ENCODE measurements at places on chromosomes 6 and 20.

- DNase-seq = no peak
These were observed 166.9 kb upstream of the RNF24 start for GRCh38 chr20:4181956-4182945.

- DNase-seq = no peak
These were observed at the start of gene LKAAEAR1 for GRCh38 chr20:64083804-64084684. Gene LKAAEAR1 (minus strand): TSS chr20:64084398. CDS start chr20:64084219, 179 bp downstream.

GRCh38 chr6:112017169-112017568 is 36.7 kb upstream of the CCN6 start:
- DNase-seq = no peak

GRCh38 chr6:134585517-134585873 is 267.6 kb upstream of the SGK1 start:
- no peak for DNase-seq

DNA sequence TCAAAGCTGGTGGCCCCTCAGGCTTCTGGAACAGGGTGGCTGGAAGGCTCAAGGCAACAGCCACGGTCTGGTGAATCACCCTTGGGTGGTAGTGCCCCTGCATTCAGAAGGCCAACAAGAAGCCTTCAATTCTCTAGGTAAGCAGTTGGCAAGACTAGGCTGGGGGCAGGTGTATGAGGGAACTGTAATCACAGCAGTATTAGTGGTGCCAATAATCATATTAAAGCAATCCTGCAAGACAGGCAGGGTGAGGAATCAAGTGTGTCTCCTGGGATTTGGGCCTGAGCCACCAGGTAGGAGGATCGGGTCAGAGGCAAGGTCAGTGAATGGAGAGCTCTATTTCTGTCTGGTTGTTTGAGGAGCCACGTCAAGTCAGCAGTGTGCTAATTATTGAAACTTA is 24.9 kb upstream of the SCUBE3 start:
- no peak for DNase-seq

- no peak for DNase-seq
These were observed 1.3 kb upstream of the CST9L start for GRCh38 chr20:23569570-23569969.

GRCh38 chr20:63172726-63173125 is 43.2 kb downstream of the YTHDF1 start:
- no peak for DNase-seq

DNA sequence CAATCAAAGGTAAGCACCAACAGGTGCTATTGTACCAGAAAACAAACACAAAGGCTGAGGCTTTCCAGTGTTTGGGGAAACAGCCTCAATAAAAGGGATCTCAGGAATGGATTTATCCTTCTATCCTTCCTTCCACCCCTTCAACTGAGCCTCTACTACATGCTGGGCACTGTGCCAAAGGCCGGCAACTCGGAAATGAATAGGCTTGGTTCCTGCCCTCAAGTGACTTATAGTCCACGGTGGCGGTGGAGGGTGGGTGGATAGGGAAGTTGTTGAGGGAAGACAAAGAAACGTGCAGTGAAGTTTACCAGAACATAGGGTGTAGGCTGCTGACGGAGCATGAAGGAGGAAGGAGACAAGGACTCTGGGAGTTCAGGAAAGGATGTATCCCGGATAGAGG is 73.4 kb upstream of the TAB2 start:
- DNase-seq = no peak

- DNase-seq = no peak
These were observed 4.0 kb downstream of the ZSWIM3 start for GRCh38 chr20:45861221-45862075.

DNA sequence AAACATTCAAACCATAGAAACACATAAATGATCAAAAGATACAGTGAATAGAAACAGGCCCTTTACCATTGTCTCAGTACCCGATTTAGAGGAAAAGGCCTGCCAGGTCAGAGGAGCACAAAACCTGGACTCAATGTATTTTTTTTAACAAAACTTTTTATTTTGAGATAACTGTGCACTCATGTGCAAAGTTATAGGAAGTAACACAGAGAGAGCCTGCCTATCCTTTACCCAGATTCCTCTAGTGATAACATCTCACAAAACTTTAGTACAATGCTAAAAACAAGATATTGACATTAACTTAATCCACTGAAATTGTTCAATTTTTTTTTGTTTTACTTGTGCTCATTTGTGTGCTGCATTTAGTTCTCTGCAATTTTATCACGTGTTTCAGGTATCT is 36.8 kb upstream of the SAMD3 start:
- DNase-seq = no peak

- DNase-seq = no peak
These were observed 13.0 kb downstream of the PIM1 start for GRCh38 chr6:37182736-37183590.

DNA sequence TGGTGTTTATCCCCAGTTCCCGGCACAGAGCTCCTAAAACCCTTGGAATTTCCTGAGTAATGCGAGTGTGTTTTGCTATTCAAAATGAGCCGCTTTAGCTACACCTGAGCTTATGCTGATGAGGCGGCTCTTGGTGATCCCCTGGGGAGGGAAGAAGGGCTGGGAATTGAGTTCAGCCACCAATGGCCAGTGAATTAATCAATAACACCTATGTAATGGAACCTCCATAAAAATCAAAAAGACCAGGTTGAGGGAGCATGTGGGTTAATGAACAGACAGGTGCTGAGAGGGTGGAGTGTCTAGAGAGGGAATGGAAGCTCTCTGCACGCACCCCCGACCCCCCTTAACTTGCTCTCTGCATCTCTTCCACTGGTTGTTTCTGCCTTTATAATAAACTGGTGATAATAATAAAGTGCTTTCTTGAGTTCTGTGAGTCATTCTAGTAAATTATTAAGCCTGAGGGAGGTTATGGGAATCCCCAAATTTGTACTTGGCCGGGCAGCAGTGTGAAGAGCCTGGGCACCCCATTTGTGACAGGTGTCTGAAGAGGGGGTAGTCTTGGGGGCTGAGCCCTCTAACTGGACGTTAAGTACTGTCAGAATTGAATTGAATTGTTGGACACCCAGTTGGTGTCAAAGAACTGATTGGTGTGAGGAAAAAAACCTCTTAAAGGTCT is 24.6 kb upstream of the SERPINB1 start:
- DNase-seq = no peak

DNA sequence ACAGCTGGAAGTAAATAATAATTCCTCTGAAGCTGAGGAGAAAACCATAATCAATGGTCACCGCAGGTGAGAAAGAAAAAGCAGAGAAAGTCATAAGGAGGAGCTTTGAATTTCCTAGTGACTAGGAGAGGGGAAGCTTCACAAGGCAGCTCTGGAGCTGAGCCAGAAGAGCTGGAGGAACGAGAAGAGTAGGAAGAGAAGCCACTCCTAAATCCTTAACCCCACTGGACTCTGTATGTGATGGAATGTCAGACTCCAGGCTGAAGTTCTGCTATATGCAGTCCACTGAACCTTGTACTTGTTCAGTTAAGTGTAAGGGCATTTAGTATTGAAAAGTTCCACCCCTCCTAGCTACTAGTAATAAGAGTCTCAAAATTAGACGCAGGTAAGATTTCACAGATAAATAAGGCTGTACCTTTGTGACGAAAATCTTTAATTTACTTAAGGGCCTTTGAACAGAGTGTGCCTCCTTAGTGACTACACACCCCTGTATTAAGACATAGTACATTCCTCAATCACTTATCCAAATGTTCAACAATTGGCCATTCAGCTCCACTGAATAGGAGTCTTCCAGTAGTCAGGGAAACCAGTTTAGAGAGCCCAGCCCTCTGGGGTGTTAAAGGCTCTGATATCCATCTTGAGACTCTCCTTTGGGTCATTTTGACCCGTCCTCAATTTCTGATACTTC is 71.4 kb upstream of the UFL1 start:
- DNase-seq = no peak

GRCh38 chr6:89729818-89730217 is 89.8 kb downstream of the MDN1 start:
- DNase-seq = no peak

GRCh38 chr6:168877821-168878282 is 375.8 kb downstream of the THBS2 start:
- no peak for DNase-seq

DNA sequence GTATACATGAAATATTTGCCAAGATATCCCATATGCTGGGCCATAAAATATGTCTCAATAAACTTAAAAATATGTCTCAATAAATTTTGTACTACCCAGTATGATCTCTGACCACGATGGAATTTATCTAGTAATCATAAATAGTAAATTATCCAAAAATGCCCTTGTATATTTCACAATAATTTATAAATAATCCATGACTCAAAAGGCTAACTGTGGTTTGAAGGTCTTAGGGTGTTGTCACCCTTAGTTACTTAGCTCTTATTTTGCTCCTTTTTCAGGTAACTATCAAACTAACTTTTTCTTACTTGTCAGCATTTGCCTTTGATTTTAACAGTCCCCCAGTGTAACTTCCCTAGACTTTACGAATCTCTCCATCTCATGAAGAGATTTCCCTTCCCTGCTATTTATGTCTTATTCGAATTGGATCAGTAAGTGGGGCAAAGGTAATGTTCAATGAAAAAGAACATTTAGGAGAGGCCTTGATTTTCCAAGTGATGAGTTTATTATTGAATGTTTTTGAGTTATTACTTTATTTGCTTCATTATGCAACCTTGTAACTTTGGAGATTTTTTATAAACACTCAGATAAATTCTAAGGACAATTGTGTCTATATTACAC is 109.0 kb upstream of the THBS2 start:
- no peak for DNase-seq

DNA sequence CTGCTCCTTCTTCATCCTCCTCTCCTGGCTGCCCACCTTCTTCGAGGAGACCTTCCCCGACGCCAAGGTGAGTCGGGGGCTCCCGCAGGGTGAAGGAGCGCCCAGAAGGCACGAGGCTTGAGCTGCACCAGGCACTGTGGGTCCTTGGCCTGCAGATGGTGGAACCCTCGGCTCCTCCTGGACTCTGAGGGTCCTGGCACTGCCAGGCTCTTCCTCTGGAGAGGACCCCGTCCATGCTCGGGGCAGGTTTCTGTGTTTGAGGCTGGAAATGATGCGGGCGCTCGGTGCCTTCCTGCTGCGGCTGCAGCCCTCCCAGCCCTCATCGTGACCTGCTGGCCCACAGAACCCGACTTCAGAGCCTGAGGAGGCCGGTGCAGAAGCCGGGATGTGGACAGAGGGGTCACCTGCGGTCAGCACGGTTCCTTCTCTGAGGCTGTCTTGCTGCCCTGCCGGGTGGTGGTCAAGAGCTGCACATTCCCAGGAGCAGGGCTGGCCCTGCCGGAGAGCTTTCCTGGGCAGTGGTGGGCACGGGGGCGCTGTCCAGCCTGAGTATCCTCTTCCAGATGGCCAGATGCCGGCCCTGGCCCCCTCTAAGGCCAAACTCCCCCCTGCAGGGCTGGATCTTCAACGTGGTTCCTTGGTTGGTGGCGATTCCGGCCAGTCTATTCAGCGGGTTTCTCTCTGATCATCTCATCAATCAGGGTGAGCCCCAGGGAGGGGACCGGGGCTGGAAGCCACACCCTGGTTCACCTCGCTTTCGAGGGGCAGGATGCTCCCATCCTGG is 11.3 kb downstream of the SLC17A9 start:
- DNase-seq = no peak

DNA sequence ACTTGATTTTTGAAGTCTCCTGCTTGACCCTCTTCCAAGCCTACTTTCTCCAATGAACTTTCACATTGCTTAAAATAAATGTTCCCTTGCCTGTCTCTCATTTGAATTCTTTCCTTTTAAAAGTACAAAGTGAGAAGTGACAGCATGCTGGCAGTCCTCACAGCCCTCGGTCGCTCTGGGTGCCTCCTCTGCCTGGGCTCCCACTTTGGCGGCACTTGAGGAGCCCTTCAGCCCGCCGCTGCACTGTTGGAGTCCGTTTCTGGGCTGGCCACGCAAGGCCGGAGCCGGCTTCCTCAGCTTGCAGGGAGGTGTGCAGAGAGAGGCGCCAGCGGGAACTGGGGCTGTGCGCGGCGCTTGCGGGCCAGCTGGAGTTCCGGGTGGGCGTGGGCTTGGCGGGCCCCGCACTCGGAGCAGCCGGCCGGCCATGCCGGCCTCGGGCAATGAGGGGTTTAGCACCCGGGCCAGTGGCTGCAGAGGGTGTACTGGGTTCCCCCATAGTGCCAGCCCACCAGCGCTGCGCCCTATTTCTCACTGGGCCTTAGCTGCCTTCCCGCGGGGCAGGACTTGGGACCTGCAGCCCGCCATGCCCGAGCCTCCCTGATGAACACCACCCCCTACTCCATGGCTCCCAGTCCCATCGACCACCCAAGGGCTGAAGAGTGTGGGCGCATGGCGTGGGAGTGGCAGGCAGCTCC is 31.9 kb downstream of the SERPINB6 start:
- no peak for DNase-seq

DNA sequence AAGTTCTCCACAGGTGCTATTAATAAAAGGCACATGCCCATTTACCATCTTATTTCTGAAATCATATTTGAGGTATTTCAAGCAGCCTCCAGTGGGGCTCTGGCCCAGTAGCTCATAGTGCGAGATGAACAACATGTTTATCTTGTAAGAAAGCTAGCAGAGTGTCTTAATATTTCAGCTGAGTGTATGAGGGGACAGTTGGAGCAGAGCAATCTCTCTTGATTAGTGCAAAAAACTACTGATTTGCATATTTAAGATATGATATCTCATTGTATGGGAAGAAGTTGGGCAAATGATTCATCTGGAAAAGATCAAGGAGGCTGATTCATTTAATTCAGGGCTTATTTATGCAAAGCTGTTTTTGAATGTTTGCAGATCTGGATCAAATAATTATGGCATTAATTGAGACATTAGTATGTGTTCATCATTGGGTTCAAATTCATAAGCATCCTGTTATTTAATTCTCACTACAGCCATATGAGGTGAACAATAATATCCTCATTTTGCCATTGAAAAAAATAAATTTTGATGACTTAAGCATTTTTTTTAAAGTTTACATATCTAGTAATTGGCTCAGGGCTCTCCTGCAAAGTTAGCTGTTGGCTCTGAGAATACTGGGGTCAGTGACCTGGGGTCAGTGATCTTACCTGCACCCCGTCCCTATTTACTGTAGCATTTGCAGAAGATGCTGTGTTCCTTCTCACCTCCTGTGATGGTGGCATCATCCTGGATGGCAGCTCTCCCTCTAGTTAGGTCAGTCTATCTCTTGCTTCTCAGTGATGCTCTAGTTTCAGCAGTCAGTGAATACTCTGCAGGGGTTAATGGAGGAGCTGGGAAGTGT is 24.1 kb upstream of the GCLC start:
- no peak for DNase-seq

- DNase-seq = no peak
These were observed 24.8 kb upstream of the CCND3 start for GRCh38 chr6:41966214-41966920.

- no peak for DNase-seq
These were observed 40.4 kb downstream of the IRF4 start for GRCh38 chr6:431986-432385.

Measured in C1 segment of cervical spinal cord (tissue), 14 donors.